ENCODE measurements at places on chromosomes 16 and 17.

GRCh38 chr16:69223882-69224281, 36.9 kb downstream of the SNTB2 start:
- DNase-seq = peak; percentile 48

GRCh38 chr16:81765111-81765919, 13.8 kb upstream of the PLCG2 start:
- no peak for DNase-seq

DNA sequence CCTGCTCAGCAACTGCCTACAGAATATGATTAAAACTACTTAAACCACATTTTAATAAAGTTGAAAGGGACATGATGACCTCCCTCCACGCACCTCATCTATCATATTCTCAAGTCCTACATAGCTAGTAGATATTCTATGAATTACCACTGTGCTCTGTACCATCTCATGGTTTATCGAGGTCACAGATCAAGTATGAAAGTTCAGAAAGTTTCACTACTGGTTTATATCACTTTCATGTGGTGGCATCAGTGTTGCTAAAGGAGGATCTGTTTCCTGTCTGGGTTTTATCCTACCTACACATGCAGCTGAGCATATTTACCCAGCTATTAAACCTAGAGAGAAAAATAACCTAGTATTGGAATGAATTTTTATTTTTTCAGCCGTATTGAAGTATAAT, 214.9 kb upstream of the MON1B start:
- no peak for DNase-seq

DNA sequence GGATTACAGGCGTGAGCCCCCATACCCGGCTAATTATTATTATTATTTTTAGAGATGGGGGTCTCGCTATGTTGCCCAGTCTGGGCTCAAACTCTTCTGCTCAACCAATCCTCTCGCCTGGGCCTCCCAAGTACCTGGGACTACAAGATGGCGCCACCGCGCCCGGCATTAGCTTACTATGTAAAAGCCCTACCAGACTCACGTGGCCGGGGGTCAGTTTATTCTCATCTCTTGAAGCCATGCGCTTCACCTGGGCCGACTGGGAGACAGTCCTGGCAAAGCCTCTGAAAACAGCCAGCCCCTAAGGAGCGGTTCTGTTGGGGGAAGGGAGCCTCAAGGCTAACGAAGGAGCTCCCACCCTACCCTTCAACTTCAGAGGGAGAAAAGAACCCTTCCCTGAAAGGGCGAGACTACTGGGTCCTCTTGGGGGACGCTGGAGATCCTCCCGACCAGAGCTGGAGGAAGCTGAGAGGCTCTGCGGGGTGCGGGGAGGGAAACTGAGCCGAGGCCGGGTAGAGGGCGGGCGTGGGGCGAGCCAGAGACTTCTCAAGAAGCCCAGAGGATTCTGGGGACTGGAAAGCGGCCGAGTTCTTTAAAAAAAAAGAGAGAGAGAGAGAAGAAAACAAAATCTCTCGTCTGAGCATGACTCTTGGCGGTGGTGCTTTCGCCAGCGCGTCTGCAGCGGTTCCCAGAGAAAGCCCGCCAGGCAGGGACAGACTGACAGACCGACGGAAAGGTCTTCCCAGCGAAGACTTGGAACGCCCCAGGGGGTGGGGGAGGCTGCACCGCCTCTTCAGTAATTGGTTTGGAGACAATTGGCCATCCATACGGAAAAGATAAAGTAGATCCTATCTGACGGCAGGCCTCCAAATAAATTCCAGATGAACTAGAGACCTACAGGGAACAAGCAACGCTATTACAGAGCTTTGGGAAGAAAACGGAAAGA, 5.6 kb upstream of the TUBG2 start:
- no peak for DNase-seq

DNA sequence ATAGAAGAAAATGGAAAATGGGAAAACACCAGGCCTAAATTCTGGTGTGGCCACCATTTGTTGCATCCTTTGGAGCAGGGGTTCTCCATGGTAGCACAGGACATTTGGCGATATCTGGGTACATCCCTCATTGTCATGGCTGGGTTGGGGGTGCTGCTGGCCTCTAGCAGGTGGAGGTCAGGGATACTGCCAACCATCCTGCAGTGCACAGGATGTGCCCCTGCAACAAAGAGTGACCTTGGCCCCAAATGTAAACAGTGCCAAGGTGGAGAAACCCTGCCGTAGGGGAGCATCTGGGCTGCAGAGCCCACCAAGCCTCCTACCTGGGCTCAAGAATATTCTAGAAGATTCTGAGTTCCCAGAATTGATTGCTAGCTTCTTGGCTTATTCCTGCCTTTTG, 27.5 kb downstream of the NKD1 start:
- DNase-seq = no peak

DNA sequence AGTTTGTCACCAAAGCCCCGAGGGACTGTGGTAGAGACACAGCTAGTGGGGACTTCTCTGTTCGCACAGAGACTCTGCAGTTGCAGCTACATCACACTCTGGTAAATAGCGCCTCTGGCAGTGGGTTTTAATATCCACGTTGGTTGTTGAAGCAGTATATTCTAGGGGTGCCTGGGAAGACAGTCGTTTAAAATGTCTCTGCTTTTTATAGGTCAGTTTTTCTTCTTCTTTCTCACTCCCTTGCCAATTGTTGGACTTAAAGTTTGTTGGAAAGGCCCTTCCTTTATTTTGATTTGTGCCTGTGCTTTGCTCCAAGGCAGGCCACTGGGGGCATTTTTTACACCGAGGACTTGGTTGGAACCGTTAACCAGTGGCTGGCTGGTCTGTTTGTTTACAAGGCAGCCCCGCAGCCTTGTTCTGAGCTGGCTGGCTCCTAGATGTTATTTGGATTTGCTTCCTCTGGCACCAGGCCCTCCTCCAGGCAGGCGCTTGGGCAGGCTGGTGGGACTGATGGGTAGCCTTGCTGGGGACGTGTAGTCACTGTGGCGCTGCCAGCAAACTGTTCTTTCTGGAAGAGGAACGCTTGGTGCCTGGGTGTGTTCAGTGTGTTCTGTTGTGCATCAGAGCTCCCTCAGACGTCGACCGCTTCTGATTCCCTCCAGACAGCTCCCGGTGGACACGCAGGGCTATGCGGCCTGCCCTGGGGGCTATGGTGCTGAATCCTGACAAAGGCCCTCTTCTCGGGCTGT, 218.2 kb upstream of the CHMP6 start:
- DNase-seq = no peak

DNA sequence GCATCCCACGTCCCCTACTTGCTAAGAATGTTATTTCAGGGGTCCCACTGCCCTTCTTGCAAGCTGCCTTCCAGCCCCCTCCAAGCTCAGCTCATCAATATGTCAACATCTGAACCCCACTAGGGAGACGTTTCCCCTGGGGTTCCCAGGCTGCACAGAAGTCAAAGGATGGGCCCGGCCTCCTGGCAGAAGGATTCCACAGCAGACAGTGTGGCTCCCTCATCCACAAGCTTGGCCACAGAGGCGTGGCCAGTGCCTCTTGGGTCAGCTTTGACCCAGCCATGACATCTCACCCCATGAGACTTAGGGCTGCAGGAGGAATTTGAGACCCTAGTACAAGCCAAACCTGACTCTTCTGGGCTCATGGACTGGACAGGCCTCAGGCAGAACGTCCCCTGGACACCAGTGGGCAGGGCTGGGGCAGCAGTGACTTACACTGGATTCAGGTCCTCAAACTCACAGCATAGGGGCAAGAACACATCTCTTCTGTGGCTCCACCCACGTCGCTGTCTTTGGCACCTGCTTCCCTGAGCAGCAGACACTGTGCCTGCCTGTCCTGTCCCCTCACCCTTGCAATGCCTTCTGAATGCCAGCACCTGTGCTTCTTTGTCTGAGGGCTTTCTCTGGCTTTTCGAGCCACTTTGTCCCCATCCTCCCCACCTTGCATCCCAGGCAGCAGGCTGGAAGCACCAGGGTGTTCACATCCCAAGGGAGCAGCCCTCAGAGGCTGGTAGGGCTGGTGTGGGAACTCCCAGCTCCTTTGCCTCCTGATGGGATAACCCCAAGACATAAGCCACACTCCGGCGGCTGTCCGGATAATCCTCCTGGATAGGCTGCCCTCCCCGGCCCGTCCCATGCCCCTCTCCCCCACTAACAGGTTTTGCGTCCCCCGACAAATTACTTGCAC, 56.0 kb upstream of the ENPP7 start:
- no peak for DNase-seq

DNA sequence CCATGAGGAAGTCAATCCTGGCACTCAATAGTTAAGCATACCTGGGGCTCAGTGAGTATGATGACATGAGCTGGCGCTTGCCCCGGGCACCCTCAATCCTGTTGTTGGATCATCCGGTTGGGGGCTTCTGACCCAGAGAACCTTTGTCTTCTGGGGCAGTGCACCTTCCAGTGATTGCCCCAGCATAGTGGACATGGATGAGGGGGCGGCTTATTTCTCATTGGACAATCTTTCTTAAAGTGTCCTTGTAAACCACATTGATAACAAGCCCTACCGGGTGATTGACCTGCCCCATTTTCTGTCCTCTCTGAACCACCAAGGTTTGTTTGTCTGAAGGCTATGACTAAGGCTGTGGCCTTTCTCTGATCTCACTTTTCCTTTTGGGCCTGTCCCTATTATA, 18.2 kb downstream of the IGSF6 start:
- no peak for DNase-seq

DNA sequence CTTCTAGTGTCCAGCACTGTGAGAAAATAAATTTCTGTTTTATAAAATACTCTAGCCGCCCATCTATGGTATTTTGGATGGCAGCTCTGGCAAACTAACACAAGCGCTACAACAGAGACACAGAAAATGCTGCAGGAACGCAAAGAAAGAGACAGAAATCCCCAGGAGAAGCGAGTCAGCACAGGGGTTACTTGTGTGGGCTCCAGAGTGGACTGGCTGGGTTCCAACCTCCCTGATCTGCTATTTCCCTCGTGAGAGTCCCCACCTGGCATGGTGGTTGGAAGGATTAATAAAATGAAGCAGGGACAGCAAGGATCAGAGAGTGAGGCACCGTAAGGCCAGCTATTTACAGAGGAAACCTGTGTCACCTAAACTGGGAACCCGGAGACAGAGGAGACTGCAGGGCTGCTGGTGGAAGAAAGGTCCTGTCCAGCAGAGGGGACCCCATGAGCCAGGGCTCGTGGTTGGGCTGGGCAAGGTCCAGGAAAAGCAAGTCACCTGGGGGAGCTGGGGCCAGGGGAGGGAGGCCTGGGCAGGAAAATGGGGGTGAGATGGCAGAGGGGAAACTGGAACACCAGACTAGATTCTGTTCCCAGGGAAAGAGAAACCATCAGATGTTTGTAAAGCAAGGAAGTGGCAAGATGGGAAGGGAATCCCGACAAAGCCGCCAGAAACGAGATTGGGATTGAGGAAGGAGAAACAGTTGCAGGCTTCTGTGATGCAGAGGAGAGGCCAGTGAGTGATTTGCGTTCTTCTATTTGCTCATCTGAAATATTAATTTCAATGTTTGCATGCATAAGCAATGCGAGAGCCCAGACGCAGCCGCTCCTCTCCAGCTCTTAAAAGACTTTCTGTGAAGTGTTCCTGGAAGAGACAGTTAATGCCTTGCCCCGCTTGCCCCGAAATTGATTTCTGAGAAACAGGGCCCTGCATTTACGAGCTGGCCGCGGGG, 63.0 kb upstream of the TEKT3 start:
- DNase-seq = no peak

- no peak for DNase-seq
Measured at GRCh38 chr16:7547736-7548135, 215.1 kb downstream of the RBFOX1 start.

GRCh38 chr17:75645501-75645888, 12.3 kb downstream of the SMIM5 start:
- DNase-seq = no peak

GRCh38 chr17:58330997-58331814, 2.6 kb upstream of the TSPOAP1 start:
- peak; percentile 82 for DNase-seq

DNA sequence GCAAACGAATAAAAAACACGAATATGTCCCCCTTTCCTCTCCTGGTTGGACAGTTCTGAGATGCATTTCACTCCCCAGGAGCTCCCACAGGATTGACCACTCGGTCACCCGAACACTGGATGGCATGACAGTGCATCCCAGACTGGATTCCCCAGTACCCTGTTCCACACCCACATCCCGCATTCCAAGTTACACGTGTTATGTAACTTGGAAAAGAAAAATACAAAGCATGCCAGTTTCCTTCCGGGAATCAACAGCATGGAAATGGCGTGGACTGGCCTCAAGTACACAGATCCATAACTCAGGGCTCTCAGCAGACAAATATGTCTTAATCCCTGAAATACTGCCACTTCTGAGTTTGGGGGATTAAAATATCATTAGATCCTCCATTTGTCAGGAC, 12.6 kb upstream of the KLHL36 start:
- no peak for DNase-seq

- peak; percentile 82 for DNase-seq
Measured at GRCh38 chr17:43006639-43007551, at the start of gene IFI35. TSS of gene IFI35 (plus strand) at chr17:43006784. CDS start at chr17:43006948, 164 bp downstream.

DNA sequence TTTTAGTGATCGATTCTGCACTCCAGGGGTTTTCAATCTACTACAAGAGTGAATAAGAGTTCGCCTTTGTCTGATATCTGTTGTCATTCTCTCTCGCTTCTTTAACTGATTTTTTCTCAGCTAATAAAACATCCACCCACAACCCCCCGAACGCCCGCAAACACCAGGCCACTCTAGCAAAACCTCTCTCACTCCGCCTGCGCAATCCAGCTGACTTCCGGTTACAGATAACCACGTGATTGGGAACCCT, 338 bp upstream of the RPL19 start:
- DNase-seq = peak; percentile 87

DNA sequence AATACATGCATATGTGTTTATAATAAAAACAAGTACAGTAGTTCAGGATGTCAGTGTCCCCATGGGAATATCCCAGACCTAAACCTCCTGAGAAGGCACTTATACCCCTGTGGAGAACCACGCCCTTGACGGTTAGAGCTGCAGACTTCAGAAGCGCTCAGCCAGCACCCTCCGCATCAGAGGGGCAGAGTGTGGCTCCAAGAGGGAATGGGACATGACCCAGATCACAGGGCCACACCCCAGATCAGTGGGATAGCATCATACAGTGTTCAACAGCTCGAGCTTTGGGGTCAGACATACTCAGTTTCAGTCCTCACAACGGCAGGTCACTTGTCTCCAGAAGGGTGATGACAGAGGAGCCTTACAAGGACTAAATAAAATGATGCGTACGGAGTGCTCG, 45.8 kb upstream of the ZNF423 start:
- DNase-seq = no peak

DNA sequence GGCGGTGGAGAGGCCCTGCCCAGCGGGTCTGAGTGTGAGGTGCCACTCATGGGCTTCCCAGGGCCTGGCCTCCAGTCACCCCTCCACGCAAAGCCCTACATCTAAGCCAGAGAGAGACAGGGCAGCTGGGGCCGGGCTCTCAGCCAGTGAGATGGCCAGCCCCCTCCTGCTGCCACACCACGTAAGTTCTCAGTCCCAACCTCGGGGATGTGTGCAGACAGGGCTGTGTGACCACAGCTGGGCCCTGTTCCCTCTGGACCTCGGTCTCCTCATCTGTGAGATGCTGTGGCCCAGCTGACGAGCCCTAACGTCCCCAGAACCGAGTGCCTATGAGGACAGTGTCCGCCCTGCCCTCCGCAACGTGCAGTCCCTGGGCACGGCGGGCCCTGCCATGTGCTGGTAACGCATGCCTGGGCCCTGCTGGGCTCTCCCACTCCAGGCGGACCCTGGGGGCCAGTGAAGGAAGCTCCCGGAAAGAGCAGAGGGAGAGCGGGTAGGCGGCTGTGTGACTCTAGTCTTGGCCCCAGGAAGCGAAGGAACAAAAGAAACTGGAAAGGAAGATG, 11.2 kb downstream of the VASN start:
- DNase-seq = no peak

GRCh38 chr17:17320911-17321220, 17.7 kb downstream of the NT5M start:
- DNase-seq = no peak

GRCh38 chr16:17227278-17227677, 243.5 kb downstream of the XYLT1 start:
- DNase-seq = no peak
